ENCODE measurements at places on chromosomes 4 and X.

DNA sequence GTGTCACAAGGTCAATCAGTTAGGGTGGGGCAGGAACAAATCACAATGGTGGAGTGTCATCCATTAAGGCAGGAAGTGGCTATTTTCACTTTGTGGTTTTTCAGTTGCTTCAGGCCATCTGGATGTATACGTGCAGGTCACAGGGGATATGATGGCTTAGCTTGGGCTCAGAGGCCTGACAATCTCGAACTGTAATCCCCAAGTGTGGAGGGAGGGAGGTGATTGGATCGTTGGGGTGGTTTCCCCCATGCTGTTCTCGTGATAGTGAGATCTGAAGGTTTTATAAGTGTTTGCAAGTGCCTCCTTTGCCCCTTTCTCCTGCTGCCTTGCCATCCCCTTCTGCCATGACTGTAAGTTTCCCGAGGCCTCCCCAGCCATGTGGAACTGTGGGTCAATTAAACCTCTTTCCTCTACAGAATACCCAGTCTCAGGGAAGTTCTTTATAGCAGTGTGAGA is 36.7 kb upstream of the STS start:
- no peak for DNase-seq

DNA sequence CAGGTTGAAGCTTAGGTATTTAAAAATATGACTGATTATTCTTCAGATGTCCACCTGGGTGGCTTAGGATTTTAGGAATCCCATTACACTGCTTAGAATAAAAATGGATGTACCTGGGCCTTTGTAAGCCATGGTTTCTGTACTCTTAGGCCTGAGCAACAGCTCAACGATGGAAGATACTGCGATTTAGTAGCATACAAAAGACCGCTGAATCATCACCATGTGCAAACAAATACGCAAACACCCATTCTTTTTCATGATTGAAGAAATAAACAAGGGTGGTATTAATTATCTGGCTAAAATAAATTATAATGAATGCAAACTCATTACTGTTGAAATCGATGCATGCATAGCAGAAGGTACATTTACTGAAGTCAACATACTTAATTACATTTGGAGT is 188.9 kb downstream of the ZNF330 start:
- DNase-seq, result no peak

DNA sequence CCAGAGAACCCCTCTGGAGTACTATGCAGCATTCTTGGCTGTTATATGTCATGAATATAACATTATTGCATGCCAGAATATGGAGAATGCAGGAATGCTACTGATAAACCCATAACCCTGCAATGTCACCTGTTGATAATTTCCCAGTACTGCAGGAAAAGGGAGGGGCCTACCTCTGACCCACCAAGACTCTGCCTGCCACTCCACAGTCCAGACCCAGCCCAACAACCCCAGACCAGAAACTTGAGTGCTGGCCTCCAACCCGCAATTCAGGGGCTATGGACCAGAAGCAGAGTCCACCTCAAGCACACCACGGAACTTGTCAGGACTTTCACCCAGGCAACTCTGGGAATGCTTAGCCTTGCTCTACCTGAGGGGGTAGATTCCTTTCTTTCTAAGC is 92.9 kb upstream of the WDR44 start:
- DNase-seq, result no peak

- no peak for DNase-seq
Measured at GRCh38 chr4:169484485-169484884, 127.9 kb downstream of the NEK1 start.

DNA sequence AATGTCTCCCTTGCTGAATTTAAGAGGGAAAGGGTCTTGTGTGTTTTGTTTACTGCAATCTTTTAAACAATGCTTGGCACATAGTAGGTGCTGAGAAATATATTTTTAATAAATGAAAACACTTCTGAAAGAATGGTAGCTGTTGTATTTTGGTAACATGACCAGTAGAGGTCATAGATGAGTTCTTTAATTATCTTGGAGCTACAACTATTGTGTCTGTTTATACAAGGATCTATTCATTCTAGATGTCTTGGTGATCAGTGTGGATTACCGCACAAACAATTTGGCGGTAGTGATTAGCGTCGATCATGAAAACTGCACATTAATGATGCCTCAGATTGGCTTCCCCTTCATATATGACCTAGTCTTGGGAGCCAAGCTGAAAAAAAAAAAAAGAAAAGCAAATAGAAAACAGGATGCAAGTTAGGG is 21.4 kb upstream of the SCRG1 start:
- DNase-seq, result no peak

DNA sequence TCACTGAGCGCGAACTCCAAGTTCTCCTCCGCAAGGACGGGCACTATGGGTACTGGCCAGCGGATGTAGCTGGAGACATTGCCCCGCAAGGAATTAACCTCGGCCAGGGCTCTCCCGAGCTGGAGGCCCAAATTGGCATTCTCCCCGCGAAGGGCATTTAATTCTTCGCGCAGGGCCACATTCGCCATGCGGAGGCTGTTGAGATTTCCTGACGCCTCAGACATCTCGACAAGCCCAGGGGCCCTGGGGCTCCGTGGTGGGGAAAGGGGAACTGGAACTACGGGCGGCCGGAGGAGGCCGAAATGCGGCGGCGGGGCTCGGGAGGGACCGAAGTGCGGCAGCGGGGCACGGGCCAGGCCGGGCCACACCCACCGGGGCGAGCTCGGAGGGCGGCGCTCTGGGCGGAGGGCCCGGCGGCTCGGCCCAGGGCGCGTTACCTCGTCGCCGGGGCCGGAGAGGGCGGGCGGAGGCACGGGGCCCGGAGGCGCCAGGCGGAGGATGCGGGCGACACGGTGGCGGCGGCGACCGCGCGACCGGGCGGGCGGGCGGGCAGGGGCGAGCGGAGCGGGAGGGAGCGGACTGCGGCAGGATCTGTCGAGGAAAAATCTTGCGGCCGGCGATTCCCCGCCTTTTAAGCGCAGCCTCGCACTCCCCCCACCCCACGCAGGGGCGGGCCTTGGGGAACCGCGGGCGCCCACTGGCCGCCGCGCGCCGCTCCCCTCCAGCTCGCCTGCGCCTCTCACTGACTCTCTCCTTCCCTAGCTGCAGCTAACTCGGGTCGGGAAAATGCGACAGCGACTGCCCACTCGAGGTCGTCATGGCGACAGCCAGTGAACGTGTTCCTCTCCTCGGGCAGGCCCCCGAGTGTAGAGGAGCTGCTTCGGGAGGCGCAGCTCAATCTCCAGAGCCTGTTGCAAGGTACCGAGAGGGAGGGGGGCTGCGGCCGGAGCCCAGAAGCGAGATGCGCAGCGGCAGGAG is at the start of gene RTL5:
Gene RTL5, minus strand, starts transcription at position 599 of the 978 bp plus-strand sequence.
- DNase-seq, result peak; percentile 90

- DNase-seq, result no peak
Measured at GRCh38 chr4:87624698-87625097, 16.4 kb downstream of the DSPP start.

- DNase-seq, result no peak
Measured at GRCh38 chr4:189765301-189765700, 175.4 kb upstream of the FRG1 start.

GRCh38 chrX:119093991-119094735 is 21.4 kb downstream of the CT47C1 start:
- DNase-seq, result no peak

DNA sequence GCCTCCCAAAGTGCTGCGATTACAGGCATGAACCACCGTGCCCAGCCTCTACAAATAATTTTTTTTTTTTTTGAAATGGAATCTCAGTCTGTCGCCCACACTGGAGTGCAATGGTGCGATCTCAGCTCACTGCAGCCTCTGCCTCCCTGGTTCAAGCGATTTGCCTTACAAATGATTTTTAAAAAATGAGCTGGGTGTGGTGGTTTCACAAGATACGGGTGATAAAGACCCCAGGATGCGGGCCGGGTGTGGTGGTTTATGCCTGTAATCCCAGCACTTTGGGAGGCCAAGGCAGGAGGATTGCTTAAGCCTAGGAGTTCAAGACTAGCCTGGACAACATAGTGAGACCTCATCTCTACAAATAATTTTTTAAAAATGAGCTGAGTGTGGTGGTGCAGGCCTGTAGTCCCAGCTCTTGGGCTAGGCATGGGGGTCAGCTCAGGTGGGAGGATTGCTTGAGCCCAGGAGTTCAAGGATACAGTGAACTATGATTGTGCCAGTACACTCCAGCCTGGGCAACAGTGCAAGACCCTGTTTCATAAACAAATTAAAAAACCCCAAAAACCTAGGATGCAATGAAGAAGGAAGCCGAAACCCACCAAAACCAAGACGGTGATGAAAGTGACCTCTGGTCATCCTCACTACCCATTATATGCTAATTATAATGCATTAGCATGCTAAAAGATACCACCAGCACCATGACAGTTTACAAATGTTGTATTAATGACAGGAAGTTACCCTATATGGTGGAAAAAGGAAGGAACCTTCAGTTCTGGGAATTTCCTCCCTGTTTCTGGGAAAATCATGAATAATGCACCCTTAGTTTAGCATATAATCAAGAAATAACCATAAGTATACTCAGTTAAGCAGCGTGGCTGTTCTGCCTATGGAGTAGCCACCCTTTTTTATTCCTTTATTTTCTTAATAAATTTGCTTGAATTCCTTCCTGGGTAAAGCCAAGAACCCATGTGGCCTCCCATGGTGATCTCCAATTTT is 27.7 kb downstream of the PDGFRA start:
- DNase-seq, result no peak

DNA sequence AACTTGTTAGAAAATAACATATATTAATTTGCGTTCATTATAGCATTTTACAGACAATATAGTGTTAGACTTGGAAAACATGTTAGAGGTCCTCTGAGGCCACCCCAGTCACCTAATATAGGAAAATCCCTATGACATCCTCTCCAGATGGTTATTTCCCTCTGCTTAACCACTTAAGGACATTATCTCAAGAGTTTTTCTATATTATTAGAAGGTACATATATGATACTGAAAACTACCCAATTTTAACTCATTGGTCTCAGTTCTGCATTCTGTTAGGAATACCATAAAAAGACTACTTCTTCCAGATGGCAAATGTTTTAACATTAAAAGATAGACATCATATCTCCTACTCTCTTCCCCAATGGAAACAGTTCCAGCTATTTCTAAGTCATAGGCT is 21.4 kb downstream of the PTPN13 start:
- no peak for DNase-seq
